HL-60 (cell line): ENCODE measurements at places on chromosomes 6 and 20.
A peak's percentile ranks its signal among the peaks of the same experiment; 100 is the strongest.

DNA sequence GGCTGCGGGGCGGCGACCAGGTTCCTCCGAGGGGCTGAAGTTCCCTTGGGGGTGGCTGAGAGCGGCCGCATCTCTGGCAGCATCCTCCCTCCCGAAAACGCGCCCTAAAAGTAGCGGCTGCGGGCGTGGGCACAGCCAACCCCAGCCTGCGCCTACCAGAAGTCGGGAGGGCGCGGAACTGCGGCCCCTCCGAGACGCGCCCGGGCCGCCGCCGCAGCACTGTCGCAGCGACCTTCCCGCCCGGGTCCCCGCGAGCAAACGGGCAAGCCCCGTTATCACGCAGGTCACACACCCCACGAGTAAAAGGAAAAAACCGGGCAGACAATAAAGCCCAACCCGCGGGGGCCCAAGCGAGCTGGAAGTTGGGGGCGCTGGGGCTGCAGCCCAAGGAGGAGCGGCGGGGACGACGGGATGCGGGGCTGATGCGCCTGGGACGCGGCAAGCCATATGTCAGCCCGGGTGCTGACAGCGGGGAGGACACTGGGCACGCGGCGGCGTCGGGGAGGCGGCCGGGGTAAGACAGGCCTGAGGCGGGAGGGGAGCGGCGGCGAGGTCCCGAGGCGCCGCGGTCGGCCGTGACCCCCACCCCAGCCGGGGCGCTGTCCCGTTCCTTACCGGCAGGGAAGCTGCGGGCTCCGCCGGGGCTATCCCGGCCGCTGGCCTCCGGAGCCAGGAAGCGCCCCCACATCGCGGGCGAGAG, 659 bp downstream of the CEP85L start:
- no peak for DNase-seq

DNA sequence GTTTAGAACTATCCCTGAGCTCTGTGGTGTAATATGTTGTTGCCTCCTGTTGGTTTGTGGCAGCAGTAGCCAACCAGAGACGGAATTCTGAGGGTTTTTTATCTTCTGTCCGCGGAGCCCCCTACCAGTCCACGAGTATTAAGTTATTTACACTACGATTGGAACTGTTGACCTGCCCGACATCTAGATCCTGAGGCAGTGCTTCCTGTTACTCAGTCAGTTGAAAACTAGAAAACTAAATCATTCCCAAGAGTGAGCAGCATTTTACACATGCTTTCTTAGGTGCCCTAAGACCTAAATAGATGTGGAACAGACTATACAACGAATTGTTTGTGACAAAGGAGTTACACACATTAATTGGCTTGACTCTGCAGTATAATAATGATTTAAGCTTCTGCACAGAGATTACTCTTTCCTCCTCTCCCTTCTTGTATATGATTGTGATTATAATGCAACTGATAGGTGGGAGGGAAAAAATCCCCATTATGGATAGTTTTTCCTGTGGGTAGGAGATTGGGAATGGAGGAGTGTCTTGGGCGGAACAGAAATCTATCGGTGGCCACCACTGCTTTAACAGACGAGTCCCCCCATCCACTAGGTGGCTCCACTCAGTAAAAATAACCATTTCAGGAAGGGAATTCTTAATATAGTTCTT, 1.7 kb downstream of the LOC128125822 start:
- DNase-seq = peak; percentile 63

GRCh38 chr20:62980970-62981369, 25.8 kb downstream of the BHLHE23 start:
- DNase-seq = peak; percentile 86

DNA sequence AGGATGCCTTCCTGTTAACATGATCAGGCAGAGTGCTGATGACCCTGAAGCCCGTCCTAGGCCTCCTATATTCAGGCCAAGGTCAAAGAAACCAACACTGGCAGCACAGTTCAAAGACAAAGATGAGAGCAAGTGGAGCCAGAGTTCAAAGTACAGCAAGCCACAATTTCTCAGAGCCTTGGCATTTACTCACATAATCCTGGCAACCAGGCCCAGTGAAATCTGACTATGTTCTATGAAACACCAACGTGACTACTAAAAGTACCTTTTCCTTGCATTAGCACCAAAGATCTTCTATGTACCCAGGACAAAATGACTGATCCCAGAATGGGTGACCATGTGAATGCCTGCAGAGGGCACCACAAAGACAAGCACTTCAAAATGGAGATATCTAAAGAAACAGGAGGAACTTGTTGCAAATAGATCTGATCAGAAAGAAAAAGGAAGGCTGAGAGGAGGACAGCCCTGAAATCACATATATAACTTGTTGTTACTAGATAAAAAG, 3.9 kb downstream of the NFS1 start:
- DNase-seq = no peak

- no peak for DNase-seq
These were observed 75.5 kb upstream of the DST start for GRCh38 chr6:56718236-56718635.

GRCh38 chr6:21309807-21310221, 283.7 kb upstream of the SOX4 start:
- DNase-seq = no peak

DNA sequence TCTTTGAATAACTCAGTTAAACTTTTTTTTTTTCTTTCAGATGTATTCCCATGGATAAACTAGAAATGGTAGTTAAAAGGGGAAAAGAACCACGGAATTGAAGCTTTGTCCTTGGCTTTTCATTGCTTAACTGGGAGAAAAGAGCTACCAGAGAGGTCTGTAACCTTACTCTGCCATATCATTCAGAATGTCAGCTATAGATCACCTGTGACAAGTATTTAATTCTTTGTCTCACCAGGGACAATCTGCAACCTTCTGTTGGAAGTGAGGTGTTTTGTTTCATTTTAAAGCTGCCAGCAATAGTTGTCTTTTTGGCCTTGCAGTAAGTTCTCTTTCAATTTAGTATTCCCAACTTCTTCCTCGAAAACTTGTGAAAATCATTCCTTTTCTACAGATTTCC, 618.4 kb downstream of the FRK start:
- DNase-seq = no peak

- no peak for DNase-seq
These were observed 338 bp downstream of the UTRN start for GRCh38 chr6:144285548-144285797.

GRCh38 chr6:157982563-157983405, 1.1 kb downstream of the SYNJ2 start:
- DNase-seq = no peak

- no peak for DNase-seq
These were observed 25.9 kb downstream of the EDEM2 start for GRCh38 chr20:35121186-35121585.

DNA sequence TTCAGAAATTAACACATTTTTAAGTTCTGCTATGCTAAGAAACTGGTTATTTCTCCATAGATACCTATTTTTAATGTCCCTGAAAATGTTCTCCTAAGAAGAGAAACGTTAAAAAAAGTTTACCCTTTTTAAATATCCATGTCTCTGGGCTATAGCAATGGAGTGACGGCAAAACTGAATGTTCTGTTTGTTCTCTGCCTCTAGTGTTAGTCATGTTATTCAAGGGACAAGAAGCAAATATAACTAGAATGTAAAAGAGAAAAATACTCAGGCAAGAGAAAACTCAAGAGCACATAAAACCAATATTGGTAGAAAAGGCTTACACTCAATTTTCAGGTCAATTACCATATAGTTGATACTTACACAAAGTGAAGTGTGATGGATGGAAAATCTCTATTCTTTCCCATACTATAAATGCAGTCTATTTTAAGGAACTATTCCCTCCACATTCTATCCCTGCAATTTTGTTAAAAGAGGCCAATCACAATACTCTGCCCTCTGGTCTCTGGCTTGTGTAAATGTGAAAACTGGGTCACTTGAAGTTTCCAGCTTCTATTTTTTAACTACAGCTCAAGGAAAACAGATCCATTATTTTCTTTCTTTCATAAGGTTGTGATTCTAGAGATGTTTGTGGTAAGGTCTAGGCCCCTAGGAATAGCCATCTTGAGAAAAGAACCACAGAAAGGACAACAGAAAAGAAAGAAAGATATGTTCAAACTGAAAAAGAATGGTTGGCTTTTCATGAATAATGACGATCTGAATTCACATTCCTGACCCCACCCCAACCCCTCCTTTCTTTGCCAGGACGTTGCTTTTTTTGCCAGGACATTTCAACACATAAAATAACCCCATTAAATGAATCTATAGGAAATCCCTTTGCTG, 200.3 kb upstream of the FAM83B start:
- no peak for DNase-seq

DNA sequence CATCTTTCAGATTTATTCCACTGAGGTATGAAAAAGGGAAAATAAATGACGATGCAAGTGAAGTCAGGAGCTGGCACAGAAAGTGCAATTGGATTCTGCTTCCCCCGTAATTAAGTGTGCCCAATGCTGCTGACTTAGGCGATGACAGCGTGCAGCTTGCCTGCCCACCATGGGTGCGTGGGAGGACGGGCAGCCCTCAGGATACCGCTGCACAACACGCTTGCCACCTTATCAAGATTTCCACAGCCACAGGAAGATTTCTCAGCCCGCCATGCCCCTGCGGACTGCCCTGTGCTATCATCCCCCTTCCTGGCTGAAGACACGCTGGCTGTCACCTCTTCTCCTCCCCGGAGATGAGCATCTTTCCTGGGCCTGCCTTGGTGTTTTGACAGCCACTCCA, 103.3 kb upstream of the BACH2 start:
- no peak for DNase-seq

DNA sequence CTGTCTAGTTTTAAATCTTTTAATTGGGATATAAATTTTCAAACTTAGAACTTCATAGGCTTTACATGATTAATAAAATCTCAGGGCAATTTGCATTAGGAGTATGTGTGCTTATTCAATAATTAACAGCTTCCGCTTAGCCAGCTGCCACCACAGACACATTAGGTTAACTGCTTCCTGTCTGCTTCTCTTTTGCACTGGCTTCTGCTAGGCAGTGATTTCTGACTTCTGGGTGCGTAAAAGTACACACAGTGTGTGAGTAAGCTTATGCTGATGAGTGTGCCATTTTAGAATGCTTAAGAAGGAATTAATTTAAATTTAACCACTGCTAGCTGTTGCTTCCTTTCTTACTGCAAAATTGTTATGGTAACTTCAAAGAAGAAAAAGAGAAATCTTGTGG, 73.9 kb downstream of the F13A1 start:
- DNase-seq = peak; percentile 21

DNA sequence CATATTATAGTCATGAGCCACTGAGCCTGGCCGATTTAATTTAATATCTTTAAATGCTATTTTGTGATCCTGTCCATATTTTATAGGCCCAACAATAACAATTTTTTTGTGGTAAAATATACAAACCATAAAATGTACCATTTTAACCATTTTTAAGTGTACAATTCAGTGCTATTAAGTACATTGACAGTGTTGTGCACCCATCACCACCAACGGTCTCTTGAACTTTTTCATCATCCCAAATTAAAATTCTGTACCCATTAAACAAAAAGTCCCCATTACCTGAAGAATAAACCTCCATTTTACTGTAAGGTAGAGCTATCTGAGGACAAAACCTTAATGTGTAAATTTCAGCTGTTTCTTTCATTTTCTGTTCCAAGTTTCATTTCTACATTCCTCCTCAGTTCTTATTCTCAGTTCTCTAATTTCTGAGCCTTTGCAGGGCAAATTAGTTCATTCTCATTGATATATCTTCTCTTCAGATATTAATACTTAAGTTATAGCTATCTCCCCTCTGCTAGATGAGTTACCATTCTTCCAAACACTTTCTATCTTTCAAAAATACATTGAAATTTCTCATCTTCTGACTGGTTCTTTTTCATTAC, 10.3 kb downstream of the MTO1 start:
- no peak for DNase-seq

- no peak for DNase-seq
These were observed 361.1 kb downstream of the FARS2 start for GRCh38 chr6:5622276-5623005.

- DNase-seq = no peak
These were observed 41.0 kb upstream of the EMILIN3 start for GRCh38 chr20:41407607-41408006.

DNA sequence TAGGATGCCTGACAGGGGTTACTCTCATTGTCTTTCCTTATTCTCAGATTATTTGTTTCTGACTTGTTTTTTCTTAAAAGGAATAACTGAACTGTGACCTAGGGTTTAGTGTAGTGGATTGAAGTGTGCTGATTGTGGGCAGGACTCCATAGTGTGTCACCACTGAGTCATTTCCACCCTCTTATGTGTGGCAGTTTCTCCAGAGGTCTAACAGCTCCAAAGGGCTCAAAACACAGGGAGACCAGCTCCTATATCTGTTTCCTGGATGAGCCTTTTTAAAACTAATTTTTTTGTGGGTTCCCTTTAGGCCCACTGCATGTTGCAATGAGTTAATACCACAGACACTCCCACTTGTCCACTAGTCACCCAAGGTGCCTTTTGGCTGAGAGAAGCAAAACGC, 951.1 kb upstream of the ADGRB3 start:
- peak; percentile 58 for DNase-seq

GRCh38 chr6:132382630-132383175, 18.6 kb downstream of the MOXD1 start:
- DNase-seq = peak; percentile 30

DNA sequence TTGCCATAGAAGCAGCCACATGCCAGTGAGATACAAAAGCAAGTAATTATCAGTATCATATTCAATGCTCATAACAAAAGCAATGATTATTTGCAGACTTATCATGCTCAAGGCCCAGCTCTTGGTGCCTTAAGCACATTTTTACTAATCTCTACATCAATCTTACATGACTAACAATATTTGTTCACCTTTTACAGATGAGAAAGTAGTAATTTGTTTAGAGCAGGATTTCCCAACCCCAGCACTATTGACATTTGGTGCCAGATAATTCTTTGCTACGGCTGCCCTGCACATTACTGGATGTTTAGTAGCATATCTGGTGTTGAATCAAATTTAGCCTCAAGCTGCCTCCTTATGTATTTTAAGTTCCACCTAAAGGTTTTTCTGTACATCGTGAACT, 19.0 kb upstream of the DOK5 start:
- DNase-seq = no peak

- no peak for DNase-seq
These were observed 84.2 kb upstream of the FRMD1 start for GRCh38 chr6:168163096-168163731.

- DNase-seq = peak; percentile 68
These were observed 43.5 kb downstream of the NT5E start for GRCh38 chr6:85493389-85493788.

- DNase-seq = no peak
These were observed 9.8 kb downstream of the DUSP15 start for GRCh38 chr20:31860390-31861134.
